NCI-H1694 treated with DMSO at 0.1 percent for 48 hours (cell line): ENCODE measurements at places on chromosomes 1 and 21.

GRCh38 chr1:31769720-31770390 lies 5.7 kb upstream of the ADGRB2 start:
- DNase-seq: peak; percentile 42

- no peak for DNase-seq
Measured at GRCh38 chr1:208077232-208078075, 166.5 kb upstream of the CD34 start.

- DNase-seq: no peak
Measured at GRCh38 chr1:234842726-234843641, 233.0 kb upstream of the IRF2BP2 start.

GRCh38 chr1:16338961-16339360 lies 13.3 kb downstream of the FBXO42 start:
- DNase-seq: no peak

GRCh38 chr1:25705699-25706098 lies 89.1 kb downstream of the MAN1C1 start:
- DNase-seq: no peak

DNA sequence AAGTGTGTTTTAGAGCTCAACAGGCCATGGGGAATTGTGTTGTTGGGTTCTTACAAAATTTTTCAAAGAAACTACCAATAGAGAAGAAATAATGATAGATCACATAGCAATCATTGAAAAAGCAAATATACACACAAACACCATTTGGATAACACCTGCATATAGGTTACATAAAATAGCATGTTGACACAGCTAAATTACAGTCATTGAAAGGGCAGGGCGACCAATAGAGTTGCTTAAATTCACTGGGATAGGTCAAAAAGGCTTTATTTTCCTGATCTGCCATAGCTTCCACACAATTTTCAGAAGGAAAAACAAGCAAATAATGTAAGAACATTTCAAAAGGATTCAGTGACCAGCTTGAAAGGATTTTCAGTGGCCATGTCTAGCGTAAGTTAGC lies 57.9 kb upstream of the FGGY start:
- no peak for DNase-seq
